Activated CD4-positive, alpha-beta T cell treated with anti-CD3 and anti-CD28 coated beads, Interleukin-10, Interleukin-2, amounts not matched to agents 100 ng/mL and 50 ng/mL, durations not matched to agents 16 hours and 8 hours (primary cell): ENCODE measurements at places on chromosomes 2 and 18.

DNA sequence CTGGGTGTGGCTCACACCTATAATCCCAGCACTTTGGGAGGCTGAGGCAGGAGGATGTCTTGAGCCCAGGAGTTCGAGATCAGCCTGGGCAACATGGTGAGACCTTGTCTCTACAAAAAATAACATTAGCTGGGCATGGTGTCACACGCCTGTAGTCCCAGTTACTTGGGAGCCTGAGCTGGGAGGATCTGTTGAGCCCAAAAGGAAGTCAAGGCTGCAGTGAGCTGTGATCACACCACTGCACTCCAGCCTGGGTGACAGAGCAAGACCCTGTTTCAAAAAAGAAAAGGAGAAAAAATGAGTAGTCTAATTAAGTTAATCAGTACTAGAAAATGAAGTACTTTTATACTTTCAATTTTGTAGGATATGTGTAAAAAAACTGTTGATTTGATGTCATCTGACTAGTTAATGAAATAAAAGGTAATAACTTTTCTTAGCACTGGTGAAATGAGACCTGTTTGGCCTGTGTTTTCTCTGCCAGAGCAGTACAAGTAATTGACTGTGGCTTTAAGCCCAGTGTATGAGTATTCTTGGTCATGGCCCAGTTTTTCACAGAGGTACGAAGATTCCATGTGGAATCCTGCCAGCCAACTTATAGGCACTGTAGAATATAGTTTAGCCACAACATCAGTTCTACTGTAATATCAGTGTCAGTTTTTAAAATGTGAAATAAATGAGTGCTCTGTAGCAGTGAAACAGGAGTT lies 35.8 kb downstream of the MFSD6 start:
- no peak for DNase-seq

DNA sequence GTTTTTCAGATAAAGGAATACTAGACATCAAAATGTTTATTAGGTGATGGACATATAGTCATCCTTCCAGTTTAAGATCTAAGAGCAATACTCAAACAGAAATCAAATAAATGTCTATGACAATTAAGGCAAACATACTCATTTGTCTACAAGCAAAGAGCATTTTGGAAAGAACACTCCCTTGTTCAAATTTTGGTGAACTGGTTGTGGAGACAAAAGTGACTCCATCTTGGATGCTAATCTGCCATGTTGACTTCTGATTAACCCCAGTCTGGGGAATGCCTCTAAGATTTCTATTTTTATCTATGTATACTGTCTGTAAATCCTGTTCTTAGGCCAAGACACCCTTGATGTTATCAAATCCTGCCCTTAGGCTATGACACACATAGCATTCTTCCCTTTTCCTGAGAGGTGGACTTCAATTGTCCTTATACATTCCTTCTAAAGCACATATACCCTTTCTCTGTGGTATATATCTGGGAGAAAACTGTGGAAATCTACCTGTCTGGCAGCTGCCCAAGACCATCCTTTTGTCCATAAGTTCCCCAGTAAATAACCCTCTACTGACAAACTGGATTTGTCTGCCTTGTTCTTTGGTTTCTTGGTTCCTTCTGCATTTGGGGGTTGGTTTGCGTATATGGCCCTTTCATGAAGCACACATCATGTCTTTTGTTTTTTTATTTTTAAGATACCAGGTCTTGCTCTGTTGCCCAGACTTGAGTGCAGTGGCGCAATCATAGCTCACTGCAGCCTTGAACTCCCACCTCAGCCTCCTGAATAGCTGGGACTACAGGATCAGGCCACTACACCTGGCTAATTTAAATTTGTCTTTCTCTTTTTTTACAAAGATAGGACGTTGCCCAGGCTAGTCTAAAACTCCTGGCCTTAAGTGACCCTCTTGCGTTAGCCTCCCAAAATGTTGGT lies 12.5 kb upstream of the PLEKHM3 start:
- no peak for DNase-seq

GRCh38 chr2:69490486-69490885 lies 53.3 kb upstream of the NFU1 start:
- DNase-seq: peak; percentile 36

DNA sequence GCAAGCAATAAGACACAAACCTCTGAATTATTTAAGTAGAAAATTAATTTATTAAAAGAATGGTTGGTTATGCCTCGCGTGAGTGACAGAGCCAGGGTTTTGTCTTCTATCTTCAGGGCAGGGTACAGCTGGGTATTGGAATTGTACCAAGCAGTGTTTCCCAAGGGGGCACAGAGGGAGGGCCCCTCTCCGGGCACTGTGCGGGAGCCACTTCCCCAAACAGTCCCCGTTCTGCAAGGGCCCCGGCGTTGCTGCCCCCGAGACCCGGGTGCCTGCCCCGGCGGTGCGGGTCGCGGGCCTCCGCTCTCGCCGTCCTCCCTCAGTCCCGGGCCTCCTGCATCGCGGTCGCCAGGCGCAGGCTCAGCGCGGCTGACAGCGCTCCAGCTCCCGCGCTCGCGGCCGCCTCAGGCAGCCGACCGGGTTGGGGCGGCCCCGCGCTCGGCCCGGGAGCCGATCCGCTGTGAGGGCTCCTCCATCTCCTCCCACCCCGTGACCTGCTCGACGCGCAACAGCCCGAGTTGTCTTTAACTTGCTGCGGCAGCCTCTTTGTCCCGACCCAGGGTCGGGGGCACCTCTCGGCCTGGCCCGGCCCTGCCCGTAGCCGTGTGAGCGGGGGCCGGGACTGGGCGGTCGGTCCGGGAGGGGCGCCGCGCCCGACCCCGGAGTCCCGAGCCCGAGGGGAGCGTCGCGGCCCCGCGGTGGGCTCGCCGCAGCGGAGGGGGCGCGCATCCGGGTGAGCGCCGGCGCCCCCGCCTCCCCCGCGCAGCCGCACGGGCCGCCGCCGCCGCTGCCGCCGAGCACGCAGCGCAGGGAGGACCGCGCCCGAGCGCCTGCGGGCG lies 620 bp upstream of the GALNT1 start:
- peak; percentile 55 for DNase-seq

DNA sequence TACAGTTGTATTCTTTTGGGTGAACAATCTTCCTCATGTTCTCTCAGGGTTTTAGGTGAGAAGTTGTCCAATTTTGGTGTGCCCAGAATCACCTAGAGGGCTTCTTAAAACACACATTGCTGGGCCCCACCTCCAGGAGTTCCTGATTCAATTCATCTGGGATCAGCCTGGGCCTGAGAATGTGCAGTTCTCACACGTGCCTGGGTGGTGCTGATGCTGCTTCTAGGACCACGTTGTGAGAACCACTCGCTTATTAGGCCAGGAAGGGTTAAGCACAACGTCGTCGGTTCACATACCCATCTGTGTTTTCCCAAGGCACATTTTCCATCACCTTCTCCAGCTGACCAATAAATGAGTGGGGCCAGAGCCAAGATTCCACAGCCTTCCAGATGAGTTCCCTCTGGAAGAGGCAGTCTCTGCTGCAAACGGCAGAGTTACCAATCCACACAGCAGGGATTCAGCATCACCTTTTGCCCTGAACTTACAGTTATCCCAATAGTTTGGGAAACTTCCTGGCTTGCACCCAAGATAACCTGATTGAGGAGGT lies 277.7 kb upstream of the HNRNPA3 start:
- DNase-seq: no peak

GRCh38 chr2:30255466-30256408 lies 24.4 kb downstream of the LBH start:
- DNase-seq: no peak

GRCh38 chr2:37585982-37586621 lies 85.3 kb downstream of the CDC42EP3 start:
- DNase-seq: peak; percentile 94

DNA sequence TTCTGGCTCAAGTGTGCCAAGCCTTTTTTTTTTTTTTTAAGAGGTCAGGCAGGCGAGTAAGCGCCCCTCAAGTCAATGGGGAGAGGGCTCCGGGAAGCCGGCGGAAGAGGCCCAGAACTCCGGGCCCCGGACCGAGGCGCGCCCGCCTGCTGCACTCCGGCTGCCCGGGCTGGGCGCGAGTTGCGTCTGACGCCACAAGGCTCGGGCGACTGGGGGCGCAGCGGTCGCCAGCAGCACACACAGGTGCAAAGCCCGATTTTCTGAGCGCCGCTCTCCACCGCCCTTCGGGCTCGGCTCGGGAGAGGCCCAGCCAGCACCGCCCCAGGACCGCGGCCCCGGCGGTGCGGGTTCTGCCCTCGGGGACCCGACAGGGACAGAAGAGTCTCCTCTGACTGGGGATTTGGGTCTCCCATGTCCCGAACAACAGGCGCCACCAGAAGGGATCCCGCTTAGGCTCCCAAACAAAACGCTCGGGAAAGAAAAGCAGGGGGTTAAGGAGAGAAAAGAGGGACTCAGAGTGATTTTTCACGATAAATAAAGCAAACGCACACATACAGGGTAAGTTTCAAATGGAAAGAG lies 787 bp downstream of the ERBB4 start:
- DNase-seq: peak; percentile 9

DNA sequence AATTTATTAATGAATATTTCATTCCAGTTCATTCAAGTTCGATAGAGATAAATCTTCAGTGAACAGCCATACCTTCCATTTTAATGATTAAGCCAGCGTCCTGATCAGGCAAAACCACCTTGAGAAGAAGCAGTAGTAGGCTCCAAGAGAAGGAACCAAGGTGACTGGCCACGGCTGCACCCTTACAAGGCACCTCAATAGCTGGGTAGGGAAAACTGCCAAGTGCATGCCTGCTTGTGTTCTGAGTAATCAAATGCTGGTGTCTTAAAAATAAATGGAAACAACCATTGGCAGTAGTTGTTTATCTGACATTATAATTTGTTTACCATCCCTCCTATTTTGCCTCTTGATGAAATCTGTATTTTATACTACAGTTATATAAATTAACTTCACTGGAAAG lies 10.0 kb upstream of the FEZ2 start:
- no peak for DNase-seq

- no peak for DNase-seq
These were observed 224.4 kb upstream of the COPS8 start for GRCh38 chr2:236861196-236861875.
